ENCODE measurements at places on chromosomes 7 and 10.

GRCh38 chr10:59393349-59393748 lies 31.0 kb upstream of the FAM13C start:
- DNase-seq = no peak

GRCh38 chr7:76513817-76514799 lies 3.8 kb downstream of the UPK3B start:
- no peak for DNase-seq

- peak; percentile 68 for DNase-seq
These were observed 135.2 kb downstream of the ADAM12 start for GRCh38 chr10:126252884-126253610.

DNA sequence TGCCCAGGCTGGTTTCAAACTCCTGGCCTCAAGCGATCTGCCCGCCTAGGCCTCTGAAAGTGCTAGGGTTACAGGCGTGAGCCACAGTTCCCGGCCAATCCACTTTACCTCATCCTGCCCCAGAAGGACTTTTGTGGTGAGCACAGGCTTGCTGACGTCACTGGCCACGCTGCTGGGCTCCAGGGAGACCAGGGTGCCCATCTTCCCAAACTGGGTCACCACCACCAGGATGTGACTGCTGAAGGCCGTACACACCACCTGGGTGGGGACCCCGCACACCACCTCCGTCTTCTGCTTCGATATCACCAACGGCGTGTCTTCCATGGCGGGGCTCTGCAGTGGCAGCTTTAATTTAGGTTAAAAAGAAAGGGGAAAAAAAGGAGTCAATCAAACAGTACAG lies 816 bp downstream of the PSMG3 start:
- no peak for DNase-seq

DNA sequence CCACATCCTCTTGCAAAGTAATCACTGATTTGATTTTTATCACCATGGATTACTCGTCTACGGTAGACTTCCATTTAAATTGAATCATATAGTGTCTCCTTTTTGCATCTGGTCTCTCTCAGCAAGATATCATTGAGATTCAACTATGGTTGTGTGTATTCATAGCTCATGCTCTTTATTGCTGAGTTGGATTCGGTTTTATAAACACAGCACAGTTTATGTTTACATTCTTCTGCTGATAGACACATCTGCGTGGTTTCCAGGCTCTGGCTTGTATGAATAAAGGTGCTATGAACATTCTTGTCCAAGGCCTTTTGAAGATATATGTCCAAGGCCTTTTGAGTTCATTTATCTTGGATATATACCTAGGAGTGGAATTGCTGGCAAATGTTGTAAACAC lies 356.5 kb upstream of the CELF2 start:
- DNase-seq = peak; percentile 6

DNA sequence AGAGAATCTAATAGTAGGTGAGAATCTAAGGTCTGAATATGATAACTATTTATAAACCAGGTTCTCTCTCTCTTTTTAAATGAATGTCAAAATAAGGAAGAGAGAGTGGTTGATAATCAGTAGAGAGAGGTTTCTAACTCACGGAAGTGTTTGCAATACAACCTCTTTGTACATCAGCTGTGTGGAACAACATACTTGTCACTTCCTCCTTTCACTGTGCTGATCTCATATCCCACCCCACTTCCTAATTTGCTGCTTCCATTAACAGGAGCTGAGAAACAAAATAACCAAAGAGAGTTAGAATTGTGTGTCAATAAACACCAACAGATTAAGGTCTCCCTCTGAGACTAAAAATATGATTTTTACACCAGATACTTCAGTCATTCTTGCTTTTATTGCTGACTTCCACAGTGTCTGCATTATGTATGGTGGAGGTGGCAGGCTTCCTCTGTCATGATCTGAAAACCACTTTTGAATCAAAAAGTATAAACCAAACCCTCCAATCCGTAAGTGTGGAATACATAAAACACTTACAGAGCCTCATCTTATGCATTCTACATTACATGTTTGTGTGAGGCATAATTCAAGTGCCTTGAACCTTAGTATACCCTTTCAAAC lies 25.0 kb downstream of the CACUL1 start:
- no peak for DNase-seq

DNA sequence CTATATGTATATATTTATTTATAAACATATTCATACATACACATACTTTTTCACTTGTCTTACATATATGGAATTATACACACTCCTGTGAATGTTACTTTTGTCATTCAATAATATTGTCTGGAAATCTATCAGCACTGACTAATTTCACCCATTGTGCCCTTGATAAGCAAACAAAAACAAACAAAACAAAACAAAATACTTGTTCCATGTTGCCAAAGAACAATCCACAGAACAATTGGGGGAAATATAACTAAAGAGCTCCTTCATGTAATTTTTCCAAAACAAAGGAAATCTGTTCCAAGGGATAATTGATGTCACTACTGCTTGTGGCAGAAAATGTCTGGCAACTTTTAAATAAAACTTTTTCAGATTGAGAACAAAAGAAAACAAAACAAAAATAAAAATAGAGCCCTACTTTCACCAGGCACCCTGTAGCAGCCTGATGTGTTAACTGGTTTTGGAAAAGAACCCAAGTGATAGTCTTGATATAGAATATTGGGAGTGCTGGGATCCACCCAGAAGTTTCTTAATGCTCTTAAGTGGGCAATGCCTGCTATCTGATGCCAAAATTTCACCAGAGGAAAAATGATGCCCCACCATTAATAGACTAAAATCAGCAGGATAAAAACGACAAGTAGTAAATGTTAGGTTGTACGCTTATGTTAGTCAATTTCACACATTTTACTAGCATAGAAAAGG lies 34.0 kb upstream of the CCDC7 start:
- DNase-seq = no peak

GRCh38 chr10:30422981-30423654 lies 10.9 kb upstream of the MAP3K8 start:
- peak; percentile 84 for DNase-seq

DNA sequence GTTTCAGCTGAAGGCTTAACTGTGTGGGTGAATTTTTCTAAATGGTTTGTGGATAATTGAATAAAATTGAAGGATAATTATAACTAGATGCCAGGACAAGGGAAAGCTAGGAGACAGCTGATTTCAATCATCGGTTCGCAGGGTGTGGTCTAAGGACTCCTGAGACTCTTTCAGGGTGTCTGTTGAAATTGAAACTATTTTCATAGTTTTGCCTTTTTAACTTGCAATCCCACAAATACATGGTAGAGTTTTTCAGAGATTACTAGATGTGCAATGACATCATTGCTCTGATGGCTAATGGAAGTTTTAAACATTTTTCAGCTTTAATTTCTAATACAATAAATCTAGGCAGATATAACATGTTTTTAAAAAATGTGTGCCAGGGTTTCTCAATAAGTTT lies 18.5 kb downstream of the TRUB1 start:
- DNase-seq = no peak

- DNase-seq = no peak
These were observed 612.1 kb upstream of the MGMT start for GRCh38 chr10:128854963-128855362.

DNA sequence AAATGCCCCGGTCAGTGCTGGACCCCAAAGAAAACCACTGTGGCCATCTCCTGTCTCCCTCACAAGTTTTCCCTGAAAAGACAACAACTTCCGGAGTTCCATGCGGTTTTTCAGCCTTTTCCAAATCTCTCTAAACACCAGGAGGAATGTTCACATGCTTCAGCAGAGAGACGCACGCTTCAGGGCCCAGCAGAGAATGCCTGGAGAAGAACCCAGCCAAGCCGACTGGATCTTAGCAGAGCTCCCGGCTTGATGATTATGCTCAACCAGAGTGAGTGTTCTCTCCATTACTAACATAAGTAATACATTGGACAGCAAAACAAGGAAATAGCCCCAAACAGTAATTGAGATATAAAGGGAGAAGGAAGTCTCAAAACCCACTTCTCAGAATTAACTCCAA lies 17.9 kb downstream of the PRKCQ start:
- no peak for DNase-seq

GRCh38 chr10:131925011-131925649 lies 24.3 kb downstream of the PPP2R2D start:
- DNase-seq = no peak

DNA sequence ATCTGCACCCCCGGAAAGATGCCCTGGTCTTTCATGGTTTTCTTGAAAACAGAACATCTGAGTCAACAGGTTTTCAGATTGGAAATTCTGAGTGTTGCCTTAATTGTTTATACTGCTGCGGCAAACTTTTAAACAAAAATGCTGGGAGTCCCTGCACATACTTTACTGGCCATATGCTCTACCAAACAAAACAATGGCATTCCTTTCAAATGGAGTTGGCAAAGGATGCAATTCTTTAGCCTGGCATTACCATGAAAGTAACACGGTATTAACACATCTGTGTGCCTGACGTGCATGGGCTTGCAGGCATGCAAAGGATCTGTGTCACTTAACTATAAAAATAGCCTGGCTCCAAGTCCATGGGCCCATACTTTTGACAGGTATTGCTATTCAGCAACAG lies 4.2 kb downstream of the INHBA start:
- peak; percentile 42 for DNase-seq

- no peak for DNase-seq
These were observed 437.0 kb upstream of the MGMT start for GRCh38 chr10:129029851-129030602.

DNA sequence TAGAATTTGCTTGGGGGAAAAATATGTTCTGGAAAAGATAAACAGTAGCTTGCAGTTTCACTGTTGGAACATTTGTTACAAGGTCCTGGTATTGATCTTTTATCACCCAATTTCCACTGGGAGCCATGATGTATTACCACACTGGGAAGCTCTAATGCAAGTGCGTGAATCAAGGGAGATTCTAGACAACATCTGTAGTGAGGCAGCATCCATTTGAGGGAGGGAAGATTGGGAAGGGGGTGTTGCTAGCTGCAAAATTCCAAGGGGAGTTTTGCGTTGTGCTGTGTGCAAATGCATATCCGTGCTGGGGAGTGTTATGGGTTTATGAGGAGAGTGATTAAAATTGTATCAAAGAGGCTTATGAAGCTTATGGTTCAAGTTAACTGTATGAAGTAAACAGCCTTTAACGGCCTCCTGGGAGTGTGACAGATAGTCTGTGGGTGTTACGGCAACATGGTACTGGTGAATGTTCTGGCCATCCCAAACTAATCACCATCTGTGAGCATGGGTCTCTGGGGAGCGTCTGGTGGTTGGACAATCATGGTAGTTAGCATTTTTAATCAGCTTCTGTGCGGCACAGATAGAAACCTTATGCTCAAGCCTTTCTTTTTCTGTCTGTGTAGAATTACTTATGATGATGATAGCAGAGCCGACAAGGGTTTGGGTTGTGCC lies 601.9 kb upstream of the GALNT17 start:
- no peak for DNase-seq

DNA sequence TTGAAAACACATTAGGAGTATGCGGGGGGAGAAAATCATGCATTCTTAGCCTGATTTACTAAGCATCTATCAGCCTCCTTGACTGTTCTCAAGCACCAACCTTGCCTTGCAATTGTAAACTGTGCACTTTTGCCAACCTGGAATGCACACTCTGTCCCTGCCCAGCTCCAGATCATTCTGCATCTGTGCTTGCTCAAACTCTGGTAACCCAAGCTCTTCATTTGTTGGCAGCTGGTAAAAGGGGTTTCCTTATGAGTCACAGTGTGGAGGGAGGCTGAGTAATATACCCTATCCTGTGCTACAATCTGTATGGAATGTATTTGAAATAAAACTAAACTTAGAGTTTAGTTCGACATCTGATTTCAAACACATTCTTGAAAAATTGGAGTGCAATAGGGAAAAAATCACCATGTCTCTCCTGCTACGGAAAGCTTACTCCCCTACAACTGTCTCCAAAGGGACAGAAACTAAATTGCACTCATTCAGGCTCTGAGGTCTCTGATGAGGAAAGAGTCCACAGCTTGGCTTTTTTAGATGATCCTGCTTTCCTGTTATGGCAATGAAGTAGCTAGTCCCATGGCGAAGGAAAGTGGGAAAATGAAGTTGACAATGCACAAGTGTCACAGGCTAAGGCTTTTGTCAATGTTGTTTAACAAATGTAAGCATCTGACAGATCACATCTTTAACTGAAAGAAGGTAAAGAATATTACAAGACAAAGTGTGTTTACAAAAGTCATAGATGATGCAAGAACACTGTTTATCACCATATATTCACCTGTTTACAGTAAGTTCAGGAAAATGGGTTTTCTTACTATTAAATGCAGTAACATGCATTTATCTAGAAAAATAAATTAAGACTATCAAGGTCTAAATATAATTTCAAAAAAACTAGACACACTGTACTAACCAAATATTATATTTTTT lies 61.9 kb downstream of the TES start:
- DNase-seq = peak; percentile 84

GRCh38 chr7:14252458-14252857 lies 263.0 kb upstream of the ETV1 start:
- DNase-seq = no peak

DNA sequence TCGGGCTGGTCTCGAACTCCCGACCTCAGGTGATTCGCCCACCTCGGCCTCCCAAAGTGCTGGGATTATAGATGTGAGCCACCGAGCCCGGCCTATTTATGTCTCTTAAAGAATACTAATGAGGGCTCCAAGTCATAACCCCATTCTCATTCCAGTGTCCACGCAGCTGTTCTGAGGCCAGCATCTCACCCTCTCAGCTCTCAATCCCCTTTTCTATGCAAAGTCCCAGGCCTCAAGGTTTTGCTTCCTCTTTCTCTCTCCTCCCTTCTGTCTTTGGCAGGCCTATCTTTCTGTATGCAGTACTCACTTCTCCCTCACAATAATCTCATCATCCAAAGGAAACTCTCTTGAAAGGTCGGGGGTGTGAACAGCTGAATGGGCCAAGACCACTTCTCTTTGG lies 28.0 kb upstream of the VSIR start:
- no peak for DNase-seq

- DNase-seq = no peak
These were observed 995.3 kb upstream of the PHF14 start for GRCh38 chr7:9978106-9979064.

DNA sequence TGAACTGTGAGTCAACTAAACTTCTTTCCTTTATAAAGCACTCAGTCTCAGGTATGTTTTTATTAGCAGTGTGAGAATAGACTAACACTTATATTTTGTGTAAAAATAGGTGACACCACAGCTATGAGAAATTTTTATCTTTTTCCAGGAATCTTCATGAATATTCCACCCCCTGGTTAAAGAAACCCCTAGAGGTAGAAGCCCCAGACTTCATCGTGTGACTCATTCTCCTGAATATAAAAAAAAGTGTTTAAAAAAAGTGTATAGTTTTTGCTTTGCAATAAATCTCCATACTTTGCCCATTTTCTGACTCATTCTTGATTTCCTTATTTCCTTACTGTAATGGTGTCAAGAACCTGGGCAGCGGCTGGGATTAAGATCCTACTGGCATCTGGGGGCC lies 667.6 kb upstream of the CELF2 start:
- DNase-seq = no peak

DNA sequence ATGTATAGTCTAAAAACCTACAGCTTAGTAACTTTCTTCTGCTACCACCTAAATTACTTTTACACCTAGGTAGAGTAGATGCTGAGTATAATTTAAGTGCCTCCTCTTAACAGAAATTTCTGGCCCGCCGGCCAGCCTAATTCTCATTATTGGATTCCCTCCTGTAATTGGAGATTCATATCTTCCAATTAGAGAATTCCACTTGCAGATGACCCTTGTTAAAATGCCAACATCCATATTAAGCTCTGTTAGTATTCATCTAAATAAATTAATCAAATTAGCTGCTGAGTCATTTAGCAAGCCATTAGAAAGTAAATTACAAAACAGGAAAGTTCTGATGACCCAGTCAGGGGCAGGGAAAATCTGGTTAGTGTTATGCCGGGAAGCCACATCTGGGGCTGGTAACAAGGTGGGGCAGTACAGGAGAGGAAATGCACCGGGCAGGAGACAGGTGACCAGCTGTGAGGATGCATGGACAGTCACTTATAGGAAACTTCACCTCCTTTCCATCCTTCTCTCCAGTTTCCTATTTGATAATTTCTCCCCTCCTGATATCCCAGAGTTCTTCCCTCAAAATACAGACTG lies 82.8 kb downstream of the ORC5 start:
- no peak for DNase-seq
